ENCODE measurements at places on chromosomes 12 and 14. TPM values are rescaled to one million over a fixed set of nuclear protein-coding genes. Genes with fewer than 3 reads are reported as not detected.

GRCh38 chr12:86081843-86082242 lies 174.3 kb downstream of the MGAT4C start:
- no peaks in the 10 kb centered on the region for H3K4me1 ChIP-seq
- no peak overlapping the region for H3K4me3 ChIP-seq
- no peaks in the 10 kb centered on the region for H3K27me3 ChIP-seq
- no peaks in the 10 kb centered on the region for H3K36me3 ChIP-seq
- DNase-seq = no peak

- no peaks in the 10 kb centered on the region for H3K27me3 ChIP-seq
- H3K27ac ChIP-seq = no peak overlapping the region
- no peaks in the 10 kb centered on the region for H3K36me3 ChIP-seq
- DNase-seq = no peak
These were observed 10.8 kb downstream of the PTGR2 start for GRCh38 chr14:73862480-73862879.

DNA sequence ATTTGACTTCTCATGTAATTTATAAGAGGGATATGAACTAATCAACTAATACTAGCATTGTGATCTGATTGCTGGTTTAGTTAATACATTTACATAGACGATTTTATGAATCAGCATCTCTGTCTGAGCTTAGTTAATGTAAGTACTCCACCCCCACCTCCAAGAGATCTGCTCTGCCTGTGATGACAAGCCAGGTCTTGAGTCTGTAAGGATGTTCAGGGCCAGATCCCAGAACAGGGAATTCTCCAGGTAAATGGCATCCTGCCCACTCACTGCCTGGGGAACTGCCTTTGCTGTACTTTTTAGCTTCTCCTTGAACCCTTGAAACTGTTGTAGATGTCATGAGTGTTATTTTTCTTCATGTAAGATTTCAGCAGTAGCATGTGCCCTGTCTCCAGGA lies 289.8 kb downstream of the RGS6 start:
- no peaks in the 10 kb centered on the region for H3K27me3 ChIP-seq
- DNase-seq = no peak
- H3K4me3 ChIP-seq = no peak overlapping the region
- H3K36me3 ChIP-seq = no peaks in the 10 kb centered on the region

DNA sequence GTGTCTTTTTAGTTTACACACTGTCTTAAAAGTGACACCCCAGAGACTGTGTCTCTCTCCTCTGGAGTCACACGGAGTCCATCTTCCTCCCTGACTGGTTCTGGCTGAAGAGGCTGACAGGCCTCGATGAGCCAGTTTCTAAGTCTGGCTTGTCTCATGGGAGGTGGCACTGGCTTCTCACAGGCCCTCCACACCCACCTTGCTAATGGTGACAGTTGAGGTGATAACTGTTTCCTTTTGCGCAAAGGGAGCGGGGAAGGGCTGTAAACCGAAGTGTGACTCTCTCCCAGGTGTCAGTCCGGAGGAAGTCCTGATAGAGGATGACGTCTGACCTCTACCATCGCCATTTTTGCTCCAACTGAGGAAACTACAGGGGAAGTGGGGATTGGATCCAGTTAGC lies 30.2 kb downstream of the KCTD10 start:
- no peaks in the 10 kb centered on the region for H3K27me3 ChIP-seq
- H3K4me3 ChIP-seq = no peak overlapping the region
- no peak for DNase-seq
- H3K36me3 ChIP-seq = peaks cover 40% of the 10 kb centered on the region

DNA sequence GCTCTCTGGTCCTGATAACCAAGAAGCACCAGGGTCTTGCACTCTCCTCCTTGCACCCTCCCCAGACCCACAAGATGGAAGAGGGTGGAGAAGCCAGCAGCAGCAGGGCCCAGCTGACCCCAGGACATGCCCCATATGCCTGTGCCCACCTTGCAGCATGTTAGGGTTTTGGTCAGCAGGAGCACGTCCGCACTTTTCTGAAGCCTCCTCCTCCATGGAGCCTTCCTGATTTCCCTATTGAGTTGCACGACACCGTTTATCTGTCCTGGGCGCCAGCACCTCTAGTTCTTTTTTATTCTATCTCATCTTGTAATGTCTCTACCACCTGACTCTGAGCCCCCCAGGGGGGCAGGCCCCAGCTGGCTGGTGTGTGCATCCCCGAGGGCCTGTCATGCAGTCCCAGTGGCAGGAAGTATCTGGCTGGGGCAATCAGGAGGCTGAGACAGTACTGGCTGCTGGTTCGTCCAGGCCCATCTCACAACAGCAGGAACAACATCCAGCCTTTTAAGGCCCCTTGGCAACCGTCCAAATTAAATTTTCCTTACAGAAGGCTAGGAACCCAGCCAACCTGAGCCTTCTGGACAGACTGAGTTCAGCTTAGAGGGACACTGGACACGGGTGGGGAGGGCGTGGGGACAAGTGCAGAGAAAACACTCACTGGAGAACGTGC lies 39.6 kb downstream of the CCDC85C start:
- H3K27me3 ChIP-seq = no peaks in the 10 kb centered on the region
- DNase-seq = no peak
- H3K27ac ChIP-seq = no peak overlapping the region
- H3K4me1 ChIP-seq = no peaks in the 10 kb centered on the region
- no peak overlapping the region for H3K4me3 ChIP-seq
- no peaks in the 10 kb centered on the region for H3K36me3 ChIP-seq

DNA sequence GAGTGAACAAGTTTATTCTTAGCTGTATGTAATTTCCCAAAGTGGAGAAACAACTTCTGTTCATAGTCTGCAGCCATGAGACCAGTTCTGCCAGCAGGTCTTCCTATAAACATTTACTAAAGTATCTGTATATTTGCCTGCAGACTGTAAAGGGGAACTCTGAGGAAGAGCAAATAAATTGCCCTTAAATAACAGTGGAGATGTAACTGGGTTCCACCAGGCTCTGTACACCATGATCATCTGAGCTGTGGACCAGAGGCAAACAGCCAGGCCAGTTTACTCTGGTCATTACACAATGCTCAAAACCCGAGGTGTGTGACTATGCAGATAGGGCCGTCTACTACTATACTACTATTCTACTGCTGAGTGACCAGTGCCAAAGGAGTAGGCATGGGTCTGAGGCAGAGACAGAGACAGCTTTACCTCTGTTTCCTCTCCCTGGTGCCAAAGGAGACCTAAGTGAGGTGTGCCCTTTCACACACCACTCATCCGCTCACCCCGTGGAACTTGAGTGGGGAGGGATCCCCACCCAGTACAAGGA lies 21.1 kb upstream of the CERS5 start:
- H3K27ac ChIP-seq = no peak overlapping the region
- no peaks in the 10 kb centered on the region for H3K27me3 ChIP-seq
- H3K36me3 ChIP-seq = no peaks in the 10 kb centered on the region
- no peaks in the 10 kb centered on the region for H3K4me1 ChIP-seq
- DNase-seq = no peak
- no peak overlapping the region for H3K4me3 ChIP-seq

DNA sequence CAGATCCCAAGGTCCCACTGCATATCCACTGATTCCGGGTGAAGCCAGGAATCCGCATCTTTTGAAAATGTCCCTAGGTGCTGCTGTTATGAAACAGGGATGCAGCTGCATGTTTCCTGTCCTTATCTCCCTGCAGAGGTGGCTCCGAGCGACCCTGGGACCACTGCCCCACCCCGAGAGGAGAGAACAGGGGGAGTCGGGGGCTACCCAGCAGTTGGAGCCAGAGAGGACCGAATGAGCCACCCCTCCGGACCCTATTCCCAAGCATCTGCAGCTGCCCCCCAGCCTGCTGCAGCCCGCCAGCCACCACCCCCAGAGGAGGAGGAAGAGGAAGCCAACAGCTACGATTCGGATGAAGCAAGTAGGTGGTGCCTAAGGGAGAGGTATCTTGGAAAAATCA lies 30.3 kb upstream of the OAS1 start:
- H3K36me3 ChIP-seq = no peaks in the 10 kb centered on the region
- H3K4me3 ChIP-seq = no peak overlapping the region
- H3K27me3 ChIP-seq = peaks cover 3% of the 10 kb centered on the region
- no peaks in the 10 kb centered on the region for H3K4me1 ChIP-seq
- no peak for DNase-seq

DNA sequence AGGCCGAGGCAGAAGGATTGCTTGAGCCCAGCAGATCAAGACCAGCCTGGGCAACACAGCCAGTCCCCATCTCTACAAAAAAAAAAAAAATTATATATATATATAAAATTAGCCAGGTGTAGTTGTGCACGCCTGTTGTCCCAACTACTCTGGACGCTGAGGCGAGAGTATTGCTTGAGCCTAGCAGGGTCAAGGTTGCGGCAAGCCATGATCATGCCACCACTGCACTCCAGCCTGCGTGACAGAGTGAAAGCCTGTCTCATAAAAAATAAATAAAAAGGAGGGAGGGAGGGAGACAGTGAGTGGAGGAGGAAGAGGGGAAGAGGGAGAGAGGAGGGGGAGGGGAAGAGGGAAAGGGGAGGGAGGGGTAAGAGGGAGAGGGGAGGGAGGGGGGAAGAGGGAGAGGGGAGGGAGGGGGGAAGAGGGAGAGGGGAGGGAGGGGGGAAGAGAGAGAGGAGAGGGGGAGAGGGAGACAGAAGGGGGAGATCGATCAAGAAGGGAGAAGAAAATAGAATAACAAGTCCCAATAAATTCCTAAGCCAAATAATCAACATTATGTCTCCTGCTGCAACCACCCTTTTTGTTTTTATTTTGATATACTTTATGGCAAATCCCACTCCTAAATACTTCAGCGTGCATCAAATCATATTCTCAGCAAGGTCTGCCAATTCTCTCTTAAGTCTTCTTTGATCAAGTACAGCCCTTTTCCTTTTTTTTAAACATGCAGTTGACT lies 163.9 kb downstream of the MED13L start:
- H3K4me1 ChIP-seq = no peaks in the 10 kb centered on the region
- no peak for DNase-seq
- no peaks in the 10 kb centered on the region for H3K27me3 ChIP-seq
- no peak overlapping the region for H3K4me3 ChIP-seq
- H3K27ac ChIP-seq = no peak overlapping the region

- DNase-seq = no peak
- H3K27ac ChIP-seq = no peak overlapping the region
These were observed 70.8 kb downstream of the SYNE3 start for GRCh38 chr14:95445676-95446075.

GRCh38 chr14:24844011-24844410 lies 205.9 kb downstream of the STXBP6 start:
- H3K4me1 ChIP-seq = no peaks in the 10 kb centered on the region
- no peak overlapping the region for H3K4me3 ChIP-seq
- no peak overlapping the region for H3K27ac ChIP-seq
- no peak for DNase-seq
- H3K36me3 ChIP-seq = no peaks in the 10 kb centered on the region

The CD69 gene
- polyA plus RNA-seq = 5.8 TPM

The PLEKHG7 gene
- not detected for polyA plus RNA-seq
